Fibroblast of lung (primary cell): ENCODE measurements at places on chromosomes 13 and 19. TPM values are rescaled to one million over a fixed set of nuclear protein-coding genes. Genes with fewer than 3 reads are reported as not detected.

- peak; percentile 52 for DNase-seq
- no peaks in the 10 kb centered on the region for H3K36me3 ChIP-seq
- peak overlapping the region; percentile 71 for H3K4me3 ChIP-seq
- peak overlapping the region; percentile 78 for H3K27ac ChIP-seq
- no peaks in the 10 kb centered on the region for H3K27me3 ChIP-seq
Measured at GRCh38 chr19:11814700-11815035, 595 bp downstream of the ZNF440 start.

DNA sequence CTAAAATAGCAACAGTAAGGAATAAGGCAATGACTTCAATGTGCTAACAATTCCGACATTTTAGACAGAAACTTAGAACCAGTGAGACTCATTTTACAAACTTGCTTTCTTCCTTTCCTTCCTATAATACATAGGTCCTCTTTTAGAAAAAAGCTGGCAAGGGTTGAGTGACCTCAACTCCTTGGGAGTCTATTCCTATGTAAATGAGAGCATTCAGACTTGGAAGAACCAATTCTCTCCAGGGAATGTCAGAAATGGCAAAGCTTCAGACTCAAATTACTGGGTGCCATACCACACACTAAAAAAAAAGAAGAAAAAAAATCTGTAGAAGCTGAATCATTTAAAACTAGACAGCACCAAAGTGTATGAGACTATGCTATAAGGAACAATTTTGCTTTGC lies 1328.2 kb downstream of the OLFM4 start:
- no peaks in the 10 kb centered on the region for H3K27me3 ChIP-seq
- no peaks in the 10 kb centered on the region for H3K4me1 ChIP-seq
- no peak overlapping the region for H3K27ac ChIP-seq
- no peaks in the 10 kb centered on the region for H3K36me3 ChIP-seq
- DNase-seq = no peak

DNA sequence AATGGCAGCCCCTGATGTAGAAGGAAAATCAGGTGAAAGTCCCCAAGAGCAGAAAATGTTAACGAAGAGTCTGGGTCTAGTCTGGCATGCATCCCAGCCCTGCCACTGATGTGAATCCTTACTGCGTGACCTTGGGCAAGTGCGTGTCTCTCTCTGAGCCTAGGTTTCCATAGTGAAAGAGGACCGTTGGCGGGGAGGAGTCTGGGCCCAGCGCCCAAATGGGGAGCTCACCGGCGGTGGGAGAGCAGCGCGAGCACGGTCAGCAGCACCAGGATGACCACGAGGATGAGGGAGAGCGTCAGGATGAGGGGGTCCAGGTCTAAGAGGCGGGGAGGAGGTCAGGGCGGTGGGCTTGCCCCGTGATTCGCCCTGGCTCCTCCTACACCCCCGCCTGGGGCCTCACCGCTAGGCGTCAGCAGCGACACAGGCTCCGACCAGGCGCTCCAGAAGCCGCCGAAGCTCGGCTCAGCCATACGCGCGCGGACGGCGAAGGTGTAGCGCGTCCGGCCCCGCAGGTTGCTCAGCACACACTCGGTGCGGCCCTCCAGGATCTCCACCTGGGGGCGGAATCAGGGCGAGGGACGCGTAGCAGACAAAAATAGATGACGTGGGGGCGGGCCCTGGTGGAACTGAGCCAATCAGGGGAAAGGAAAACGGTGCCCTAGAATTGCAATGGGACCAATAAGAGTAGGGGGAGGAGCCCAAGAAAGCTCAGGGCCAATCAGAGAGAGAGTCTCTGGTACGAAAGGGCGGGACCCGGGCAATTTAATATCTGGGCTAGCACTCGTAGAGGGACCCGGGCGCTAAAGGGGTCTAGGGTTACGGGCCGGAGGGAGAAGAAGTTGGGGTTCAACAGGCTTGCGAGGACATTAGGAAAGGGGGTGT lies 3.2 kb downstream of the EPOR start:
- H3K36me3 ChIP-seq = no peaks in the 10 kb centered on the region
- no peaks in the 10 kb centered on the region for H3K27me3 ChIP-seq
- peak; percentile 91 for DNase-seq
- peak overlapping the region; percentile 89 for H3K27ac ChIP-seq

- H3K4me3 ChIP-seq = no peak overlapping the region
- no peaks in the 10 kb centered on the region for H3K4me1 ChIP-seq
- no peaks in the 10 kb centered on the region for H3K27me3 ChIP-seq
- no peak overlapping the region for H3K27ac ChIP-seq
Measured at GRCh38 chr13:78689011-78689410, 30.1 kb upstream of the OBI1 start.

DNA sequence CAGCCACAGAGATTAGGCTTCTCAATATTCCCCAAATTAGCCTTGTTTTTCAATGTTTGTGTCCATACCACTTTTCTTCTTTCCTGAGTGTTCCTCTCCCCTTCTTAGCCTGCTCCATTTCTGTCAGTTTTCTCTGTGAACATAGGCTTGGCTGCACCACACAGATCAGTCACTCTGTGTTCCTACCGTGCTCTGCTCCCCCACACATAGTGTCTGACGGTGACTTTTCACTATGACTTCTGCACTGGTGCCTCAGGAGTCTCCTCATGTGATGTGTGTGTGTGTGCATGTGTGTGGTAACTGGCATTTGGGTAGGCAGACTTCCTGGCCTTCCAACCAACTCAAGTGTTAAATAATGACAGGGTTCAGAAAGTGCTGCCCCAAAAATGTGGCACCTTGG lies 47.9 kb upstream of the MYCBP2 start:
- H3K36me3 ChIP-seq = no peaks in the 10 kb centered on the region
- no peaks in the 10 kb centered on the region for H3K4me1 ChIP-seq
- no peaks in the 10 kb centered on the region for H3K27me3 ChIP-seq
- H3K27ac ChIP-seq = no peak overlapping the region
- no peak overlapping the region for H3K4me3 ChIP-seq

- no peaks in the 10 kb centered on the region for H3K4me1 ChIP-seq
- H3K27me3 ChIP-seq = no peaks in the 10 kb centered on the region
- no peak overlapping the region for H3K4me3 ChIP-seq
- DNase-seq = peak; percentile 89
- no peaks in the 10 kb centered on the region for H3K36me3 ChIP-seq
Measured at GRCh38 chr13:100269837-100270236, 180.9 kb downstream of the PCCA start.

- H3K27me3 ChIP-seq = no peaks in the 10 kb centered on the region
- H3K4me3 ChIP-seq = no peak overlapping the region
- H3K36me3 ChIP-seq = no peaks in the 10 kb centered on the region
- no peak overlapping the region for H3K27ac ChIP-seq
- DNase-seq = no peak
Measured at GRCh38 chr13:106415442-106415841, 120.0 kb downstream of the EFNB2 start.

- no peaks in the 10 kb centered on the region for H3K4me1 ChIP-seq
- no peaks in the 10 kb centered on the region for H3K27me3 ChIP-seq
- no peak for DNase-seq
- H3K27ac ChIP-seq = no peak overlapping the region
Measured at GRCh38 chr19:38946229-38947010, 15.7 kb downstream of the MRPS12 start.

F10 gene
- total RNA-seq = 20.3 and 41.5 TPM in 2 replicates

GRCh38 chr13:28329395-28330158 lies 165.4 kb downstream of the FLT1 start:
- H3K27me3 ChIP-seq = no peaks in the 10 kb centered on the region
- H3K36me3 ChIP-seq = no peaks in the 10 kb centered on the region
- DNase-seq = peak; percentile 85
- no peak overlapping the region for H3K4me3 ChIP-seq
- peaks cover 5% of the 10 kb centered on the region for H3K4me1 ChIP-seq

NCR1 gene
- total RNA-seq = not detected in 2 replicates

- H3K36me3 ChIP-seq = no peaks in the 10 kb centered on the region
- no peaks in the 10 kb centered on the region for H3K27me3 ChIP-seq
- DNase-seq = peak; percentile 17
- no peak overlapping the region for H3K27ac ChIP-seq
- H3K4me3 ChIP-seq = no peak overlapping the region
- no peaks in the 10 kb centered on the region for H3K4me1 ChIP-seq
Measured at GRCh38 chr13:77397636-77398035, 70.7 kb upstream of the MYCBP2 start.

CYP4F2 gene
- not detected in 2 replicates for total RNA-seq

TPTE2 gene
- total RNA-seq = not detected in 2 replicates

DNA sequence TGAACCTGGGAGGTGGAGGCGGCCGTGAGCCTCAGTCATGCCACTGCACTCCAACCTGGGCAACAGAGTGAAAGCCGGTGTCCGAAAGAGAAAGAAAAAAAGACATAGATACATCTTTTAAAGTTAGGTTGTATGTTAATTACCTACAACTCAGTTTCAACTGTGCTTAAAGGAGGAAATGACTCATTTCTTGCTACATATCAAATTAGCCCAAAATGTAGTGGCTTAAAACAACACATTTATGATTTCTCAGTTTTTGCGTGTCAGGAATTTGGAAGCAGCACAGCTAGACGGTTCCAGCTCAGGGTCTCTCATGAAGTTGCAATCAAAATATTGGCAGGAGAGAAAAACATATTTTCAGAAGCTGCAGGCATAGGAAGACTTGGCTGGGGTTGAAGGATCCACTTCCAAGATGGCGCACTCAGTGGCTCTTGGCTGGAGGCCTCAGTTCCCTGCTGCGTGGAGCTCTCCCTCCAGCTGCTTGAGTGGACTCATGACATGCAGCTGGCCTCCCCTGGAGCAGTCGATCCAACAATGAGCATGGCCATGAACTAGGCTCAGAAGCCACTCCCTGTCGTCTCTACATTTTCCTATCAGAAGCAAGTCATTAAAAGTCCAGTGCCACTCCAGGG lies 7.1 kb downstream of the LDLR start:
- no peaks in the 10 kb centered on the region for H3K27me3 ChIP-seq
- H3K36me3 ChIP-seq = peaks cover 19% of the 10 kb centered on the region
- peak overlapping the region; percentile 57 for H3K27ac ChIP-seq
- H3K4me1 ChIP-seq = peaks cover 20% of the 10 kb centered on the region

DNA sequence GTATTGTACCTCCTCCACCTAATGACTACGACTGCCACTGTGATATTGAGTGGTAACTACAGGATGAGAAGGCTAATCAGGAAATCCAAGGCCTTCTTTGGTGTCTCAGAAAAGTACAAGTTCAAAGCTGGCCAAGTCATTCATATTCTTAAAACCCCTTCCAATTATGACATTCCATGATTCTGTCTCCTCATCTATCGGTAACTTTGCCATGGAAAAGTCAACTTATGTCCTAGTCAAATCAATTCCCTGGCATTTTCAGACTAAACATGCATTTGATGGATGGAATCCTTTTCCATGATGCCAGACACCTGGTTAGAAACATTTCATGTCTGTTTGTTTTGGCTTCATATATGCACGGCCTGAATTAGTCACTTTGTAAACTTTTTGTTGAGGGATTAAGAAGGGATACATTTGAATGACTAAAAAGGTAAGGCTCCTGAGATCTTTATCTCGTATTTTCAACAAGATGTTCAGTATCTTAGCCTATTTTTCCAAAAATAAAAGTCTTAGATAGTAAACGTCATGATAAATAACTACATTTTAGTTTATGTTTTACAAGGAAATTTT lies 186.5 kb downstream of the NHLRC3 start:
- H3K4me3 ChIP-seq = no peak overlapping the region
- no peak overlapping the region for H3K27ac ChIP-seq
- DNase-seq = no peak
- no peaks in the 10 kb centered on the region for H3K36me3 ChIP-seq
- H3K4me1 ChIP-seq = no peaks in the 10 kb centered on the region

DNA sequence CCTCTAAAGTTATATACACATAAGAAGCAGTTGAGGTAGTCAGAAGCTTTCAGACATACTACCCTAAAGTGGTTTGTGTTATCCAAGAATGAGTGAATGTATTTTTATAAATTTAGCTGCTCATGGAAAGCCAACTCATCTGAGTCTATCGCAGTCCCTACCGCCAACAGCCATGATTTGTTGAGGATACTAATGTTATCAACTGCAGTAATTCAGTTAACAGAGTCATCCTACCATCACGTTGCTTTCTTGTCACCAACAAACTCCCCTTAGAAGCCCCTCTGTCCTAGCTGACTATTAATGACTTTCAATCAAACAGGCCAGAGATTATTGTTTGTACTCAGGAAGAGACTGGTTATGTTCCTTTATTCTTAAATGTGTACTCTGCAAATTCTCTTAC lies 169.9 kb downstream of the DCT start:
- no peaks in the 10 kb centered on the region for H3K36me3 ChIP-seq
- H3K27me3 ChIP-seq = no peaks in the 10 kb centered on the region
- H3K4me3 ChIP-seq = no peak overlapping the region
- H3K27ac ChIP-seq = no peak overlapping the region

ZNF99 gene
- under 0.01 TPM in 1 of 2 replicates, not detected in the other for total RNA-seq

- H3K36me3 ChIP-seq = peaks cover 16% of the 10 kb centered on the region
- no peak for DNase-seq
- no peaks in the 10 kb centered on the region for H3K4me1 ChIP-seq
- H3K4me3 ChIP-seq = no peak overlapping the region
Measured at GRCh38 chr19:10907925-10908324, 20.5 kb downstream of the YIPF2 start.

ZNF772 gene
- total RNA-seq = 16.9 and 29.7 TPM in 2 replicates

DNA sequence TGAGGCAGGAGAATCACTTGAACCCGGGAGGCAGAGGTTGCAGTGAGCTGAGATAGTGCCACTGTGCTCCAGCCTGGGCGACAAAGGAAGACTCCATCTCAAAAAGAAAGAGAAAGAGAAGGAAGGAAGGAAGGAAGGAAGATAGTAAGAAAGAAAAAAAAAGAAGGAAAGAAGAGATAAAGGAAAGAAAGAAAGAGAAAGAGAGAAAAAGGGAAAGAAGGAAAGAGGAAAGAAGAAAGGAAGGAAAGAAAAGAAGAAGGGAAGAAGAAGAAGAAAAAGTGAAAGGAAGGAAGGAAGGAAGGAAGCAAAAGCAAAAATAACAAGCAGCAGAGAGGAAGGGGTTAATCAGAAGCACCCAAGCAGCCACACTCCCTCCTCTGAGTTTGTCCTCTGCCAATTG lies 32.1 kb downstream of the NWD1 start:
- DNase-seq = no peak
- no peaks in the 10 kb centered on the region for H3K27me3 ChIP-seq
- H3K27ac ChIP-seq = no peak overlapping the region
- no peaks in the 10 kb centered on the region for H3K4me1 ChIP-seq

CILP2 gene
- total RNA-seq = 0.51 and 0.66 TPM in 2 replicates

- no peaks in the 10 kb centered on the region for H3K27me3 ChIP-seq
- H3K36me3 ChIP-seq = no peaks in the 10 kb centered on the region
- peaks cover 6% of the 10 kb centered on the region for H3K4me1 ChIP-seq
- DNase-seq = no peak
- H3K27ac ChIP-seq = no peak overlapping the region
Measured at GRCh38 chr13:26980099-26981031, 191.2 kb downstream of the USP12 start.

GRCh38 chr19:40472516-40472915 lies 5.7 kb downstream of the SPTBN4 start:
- no peaks in the 10 kb centered on the region for H3K36me3 ChIP-seq
- H3K27ac ChIP-seq = no peak overlapping the region
- H3K27me3 ChIP-seq = no peaks in the 10 kb centered on the region
- H3K4me1 ChIP-seq = no peaks in the 10 kb centered on the region
- no peak overlapping the region for H3K4me3 ChIP-seq
- no peak for DNase-seq

GRCh38 chr19:35863018-35863417 lies 5.4 kb upstream of the APLP1 start:
- DNase-seq = no peak
- H3K27ac ChIP-seq = no peak overlapping the region
- peaks cover 43% of the 10 kb centered on the region for H3K27me3 ChIP-seq
- no peaks in the 10 kb centered on the region for H3K4me1 ChIP-seq
- no peak overlapping the region for H3K4me3 ChIP-seq
- H3K36me3 ChIP-seq = no peaks in the 10 kb centered on the region
